Stimulated activated CD4-positive, alpha-beta T cell treated with anti-CD3 and anti-CD28 coated beads, Interleukin-15, amount 100 ng/mL, for 24 hours (primary cell): ENCODE measurements at places on chromosomes 16 and 17.

- DNase-seq = no peak
Measured at GRCh38 chr17:9331279-9332131, 244.1 kb downstream of the STX8 start.

DNA sequence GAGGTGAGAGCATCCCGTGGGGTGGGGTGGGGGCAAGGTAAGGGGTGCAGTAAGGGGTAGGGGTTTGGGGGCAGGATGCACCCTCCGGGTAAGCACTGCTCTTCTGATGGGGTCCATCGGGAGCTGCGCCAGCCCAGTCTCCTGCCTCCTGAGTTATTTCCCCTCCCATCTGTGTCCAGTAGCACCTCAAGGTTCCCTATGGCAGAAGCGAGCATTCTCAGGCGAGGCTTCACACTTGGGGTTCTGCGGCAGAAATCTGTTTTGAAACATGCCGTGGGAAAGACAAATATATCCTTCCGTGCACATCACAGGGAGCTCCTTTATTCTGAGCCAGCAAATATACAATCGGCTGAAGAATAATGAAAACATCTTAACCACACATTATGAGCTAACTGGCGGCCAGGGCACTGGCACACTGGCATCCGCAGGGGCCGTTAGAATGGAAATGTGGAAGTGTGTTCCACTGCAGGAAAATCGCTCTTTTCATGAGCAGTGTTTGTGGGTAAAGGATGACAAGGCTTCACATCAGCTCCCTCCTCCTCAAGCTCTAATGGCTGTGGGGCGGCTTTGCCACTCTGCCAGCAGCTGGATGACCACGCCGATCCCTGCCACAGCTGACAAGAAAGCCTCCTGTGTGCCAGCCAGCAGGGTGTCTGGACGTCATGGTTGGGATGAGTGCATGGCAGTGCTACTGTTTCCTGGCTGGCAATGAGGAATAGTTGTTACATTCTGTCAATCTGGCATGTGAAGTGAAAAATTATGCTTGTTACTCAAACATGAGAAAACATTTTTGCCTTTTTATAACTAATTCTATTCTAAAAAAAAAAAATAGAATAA, 20.0 kb downstream of the MTHFSD start:
- no peak for DNase-seq

DNA sequence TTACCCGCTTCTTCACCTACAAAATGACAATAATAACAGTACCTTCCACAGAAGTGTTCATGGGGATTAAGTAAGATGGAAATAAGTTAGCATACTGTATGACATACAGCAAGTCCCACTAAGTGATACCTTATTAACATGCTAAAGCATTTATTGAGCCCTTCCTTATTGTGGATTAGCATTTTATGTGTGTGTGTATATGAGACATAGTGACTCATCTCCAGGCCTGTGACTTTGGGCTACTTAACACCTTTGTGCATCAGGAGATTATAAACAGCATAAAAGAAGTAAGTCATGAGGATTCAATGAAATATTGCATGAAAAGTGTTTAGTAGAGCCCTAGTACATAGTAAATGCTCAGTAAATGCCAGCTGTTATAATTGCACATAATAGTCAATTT, 52.9 kb downstream of the CA10 start:
- DNase-seq = no peak

DNA sequence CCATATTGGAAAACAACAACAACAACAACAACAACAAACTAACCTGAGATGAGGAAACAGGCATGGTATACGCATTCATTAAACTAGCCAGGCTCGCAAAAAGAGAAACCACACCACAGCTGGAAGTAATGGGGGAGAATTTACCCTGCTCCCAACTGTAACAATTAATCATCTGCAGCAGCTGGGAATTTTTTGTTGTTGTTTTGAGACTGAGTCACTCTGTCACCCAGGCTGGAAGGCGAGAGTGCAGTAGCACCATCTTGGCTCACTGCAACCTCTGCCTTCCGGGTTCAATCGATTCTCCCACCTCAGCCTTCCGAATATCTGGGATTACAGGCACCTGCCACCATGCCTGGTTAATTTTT, 16.3 kb downstream of the PRPSAP1 start:
- no peak for DNase-seq

- no peak for DNase-seq
Measured at GRCh38 chr16:4486126-4486893, 10.1 kb downstream of the HMOX2 start.

DNA sequence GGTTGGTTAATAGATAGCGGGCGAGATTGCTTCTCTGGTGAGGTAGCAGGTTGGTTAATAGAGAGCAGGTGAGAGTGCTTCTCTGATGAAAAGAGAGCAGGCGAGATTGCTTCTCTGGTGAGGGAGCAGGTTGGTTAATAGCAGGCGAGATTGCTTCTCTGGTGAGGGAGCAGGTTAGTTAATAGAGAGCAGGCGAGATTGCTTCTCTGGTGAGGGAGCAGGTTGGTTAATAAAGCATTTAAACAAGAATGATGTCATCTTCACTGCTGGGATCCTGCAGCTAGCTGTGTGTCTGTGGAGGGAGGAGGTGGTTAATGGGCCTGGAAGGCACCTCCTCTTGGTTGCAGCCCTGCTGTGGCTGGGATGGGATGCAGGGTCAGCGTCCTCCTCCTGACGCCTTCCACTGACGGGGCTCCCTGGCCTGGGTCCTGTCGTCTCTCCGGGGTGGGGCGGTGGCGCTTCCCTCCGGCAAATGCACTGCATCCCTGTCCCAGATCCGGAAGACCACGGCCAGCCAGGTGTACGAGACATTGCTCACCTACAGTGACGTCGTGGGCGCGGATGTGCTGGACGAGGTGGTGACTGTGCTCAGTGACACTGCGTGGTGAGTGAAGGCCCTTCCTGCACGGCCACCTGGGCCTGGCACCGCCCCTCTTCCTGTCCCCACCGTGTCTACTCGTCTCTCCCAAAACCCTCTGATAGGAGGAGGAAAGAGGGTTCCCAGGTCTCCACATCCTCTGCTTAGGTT, 99.2 kb upstream of the ZNF750 start:
- no peak for DNase-seq

DNA sequence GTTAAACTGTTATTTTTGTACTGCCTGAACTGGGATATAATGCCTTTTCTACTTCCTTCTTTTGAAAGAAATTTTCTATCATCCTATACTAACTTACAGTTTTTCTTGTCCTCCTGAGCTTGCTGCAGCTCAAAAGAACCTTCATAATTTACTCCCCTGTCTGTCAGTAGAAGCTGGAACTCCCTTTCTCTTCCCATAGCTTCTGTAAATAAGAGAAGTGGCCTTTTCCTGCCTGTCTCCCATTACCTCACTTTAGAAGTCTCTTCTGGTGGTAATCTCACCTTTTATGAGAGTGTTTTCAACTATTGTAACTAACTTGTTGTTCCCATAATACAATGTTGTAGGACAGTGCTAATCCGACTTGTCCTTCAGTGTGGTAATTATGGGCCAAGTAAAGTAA, 246.7 kb upstream of the TBX2 start:
- no peak for DNase-seq

DNA sequence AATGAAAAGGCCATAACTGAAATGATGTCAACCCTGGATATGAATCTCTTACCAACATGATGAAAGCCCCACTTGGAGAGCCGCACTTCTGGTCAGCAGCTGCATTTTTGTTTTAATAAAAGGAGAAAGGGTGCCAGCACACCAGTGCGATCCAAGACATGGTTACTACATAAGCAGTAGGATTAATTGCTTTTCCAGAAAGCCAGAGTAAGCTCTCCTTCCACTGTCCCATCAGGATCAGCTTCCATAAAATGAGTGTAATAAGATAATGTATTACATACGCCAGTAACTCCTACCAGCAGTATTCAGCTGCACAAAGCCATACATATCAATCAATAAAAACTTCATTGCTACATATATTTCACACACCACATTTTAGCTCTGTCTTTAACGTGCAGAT, 26.3 kb upstream of the NACA2 start:
- no peak for DNase-seq

DNA sequence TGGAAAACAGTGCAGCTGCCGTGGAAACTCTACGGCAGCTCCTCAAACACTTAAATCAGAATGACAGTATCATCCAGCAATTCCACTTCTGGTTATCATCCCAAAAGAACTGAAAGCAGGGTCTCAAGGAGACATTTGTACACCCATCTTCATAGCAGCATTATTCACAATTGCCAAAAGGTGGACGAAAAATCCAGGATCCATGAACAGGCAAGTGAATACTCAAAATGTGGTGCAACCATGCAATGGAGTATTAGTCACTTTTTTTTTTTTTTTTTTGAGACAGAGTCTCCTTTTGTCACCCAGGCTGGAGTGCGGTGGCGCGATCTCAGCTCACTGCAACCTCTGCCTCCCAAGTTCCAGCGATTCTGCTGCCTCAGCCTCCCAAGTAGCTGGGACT, 10.6 kb upstream of the AATK start:
- no peak for DNase-seq

DNA sequence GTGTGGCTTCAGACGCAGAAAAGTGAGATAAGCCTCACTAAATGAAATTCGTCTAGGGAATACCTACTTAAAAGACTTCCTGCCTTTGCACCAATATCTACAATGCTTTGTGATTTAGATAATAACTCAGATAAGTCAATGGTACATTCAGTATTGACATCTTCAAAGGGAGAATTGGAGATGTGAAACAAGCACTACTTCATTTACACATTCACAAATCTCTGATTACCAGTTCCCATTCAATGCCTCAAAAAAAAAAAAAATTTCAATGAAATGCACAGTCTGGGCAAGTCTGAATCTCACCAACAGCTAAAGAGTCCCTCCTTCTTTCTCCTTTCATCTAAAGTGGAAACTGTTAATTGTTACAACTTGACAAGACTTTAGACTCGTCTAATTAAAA, 3.7 kb downstream of the PHF12 start:
- DNase-seq = no peak

DNA sequence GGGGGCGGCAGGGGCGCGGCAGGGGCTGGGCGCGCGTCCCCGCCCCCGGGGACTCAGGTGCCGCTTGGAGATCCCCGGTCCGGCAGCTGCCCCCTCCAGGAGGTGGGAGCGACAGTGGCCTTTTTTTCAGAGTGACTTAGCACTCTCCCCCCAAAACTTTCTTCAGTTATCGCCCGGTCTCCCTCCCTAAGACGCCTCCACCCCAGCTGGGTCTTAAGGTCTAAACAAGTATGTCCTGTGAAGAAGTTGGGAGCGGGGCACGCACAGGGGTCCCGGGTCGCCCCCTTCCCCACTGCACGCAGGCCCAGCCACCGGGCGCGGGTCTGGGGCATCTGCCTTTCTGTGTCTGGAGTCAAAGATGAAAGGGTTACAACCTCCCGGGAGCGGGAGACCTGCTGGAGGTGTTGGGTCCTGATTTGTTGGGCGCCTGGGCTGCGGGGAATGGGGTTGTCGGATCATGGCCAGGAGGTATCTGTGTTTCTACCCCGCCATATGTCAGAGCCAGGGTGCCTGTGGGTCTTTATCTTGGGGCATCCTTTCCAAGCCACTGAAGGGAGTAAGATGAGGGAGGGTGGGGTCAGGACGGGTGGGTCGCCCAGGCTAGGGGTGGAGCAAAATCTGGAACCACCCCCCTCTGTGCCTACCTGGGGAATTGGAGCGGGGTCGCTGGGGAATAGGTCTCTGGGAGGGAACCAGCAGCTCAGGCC, 757 bp downstream of the FMNL1 start:
- peak; percentile 83 for DNase-seq

GRCh38 chr17:48074322-48075081, 26.3 kb downstream of the NFE2L1 start:
- DNase-seq = peak; percentile 82

- no peak for DNase-seq
Measured at GRCh38 chr16:47977802-47978201, 178.0 kb downstream of the ABCC12 start.

GRCh38 chr17:78379131-78379491, 662 bp downstream of the PGS1 start:
- no peak for DNase-seq

GRCh38 chr17:79406316-79406715, 204.5 kb downstream of the RBFOX3 start:
- no peak for DNase-seq

DNA sequence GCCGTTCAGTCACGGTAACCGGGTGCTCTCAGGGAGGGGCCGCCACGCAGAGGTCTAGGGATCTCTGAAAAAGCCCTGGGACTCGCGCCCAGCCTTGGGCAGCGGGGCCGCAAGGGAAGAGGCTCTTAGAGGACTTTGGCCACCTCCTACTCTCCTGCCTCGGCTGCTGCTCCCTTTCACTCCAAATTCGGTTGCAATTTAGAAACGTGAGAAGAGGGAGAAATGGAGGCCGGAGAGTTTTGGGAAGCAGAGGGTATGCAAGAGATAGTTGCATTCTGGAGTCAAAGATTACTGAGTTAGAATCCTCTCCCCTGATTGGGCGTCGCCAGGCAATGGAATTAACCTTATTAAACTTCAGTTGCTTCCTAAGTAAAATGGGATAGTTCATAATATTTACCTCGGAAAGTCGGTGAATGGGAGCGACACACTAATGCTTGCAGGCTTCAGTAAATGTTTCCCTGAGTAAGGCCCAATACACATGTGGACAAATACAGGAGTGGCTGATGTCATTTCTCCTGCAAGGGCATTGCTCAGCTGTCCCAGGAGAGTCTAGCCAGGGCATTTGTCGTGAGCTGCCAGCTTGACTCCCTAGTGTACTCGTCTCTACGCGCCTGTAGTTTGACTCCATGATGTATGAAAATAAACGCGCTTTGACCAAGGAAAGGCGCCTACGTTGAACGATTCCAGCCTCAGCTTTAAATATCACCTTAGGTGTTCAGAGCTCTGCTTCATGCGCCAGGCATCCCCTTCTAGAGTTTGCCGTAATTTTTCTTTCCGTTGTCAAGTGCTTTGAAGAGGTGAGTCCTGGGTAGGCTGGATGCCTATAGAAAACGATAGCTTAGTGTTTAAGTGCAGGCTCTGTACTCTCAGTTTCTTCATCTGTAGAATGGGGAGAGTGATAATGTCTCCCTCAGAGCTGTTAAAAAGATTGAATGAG, 667 bp downstream of the OGFOD1 start:
- peak; percentile 16 for DNase-seq

DNA sequence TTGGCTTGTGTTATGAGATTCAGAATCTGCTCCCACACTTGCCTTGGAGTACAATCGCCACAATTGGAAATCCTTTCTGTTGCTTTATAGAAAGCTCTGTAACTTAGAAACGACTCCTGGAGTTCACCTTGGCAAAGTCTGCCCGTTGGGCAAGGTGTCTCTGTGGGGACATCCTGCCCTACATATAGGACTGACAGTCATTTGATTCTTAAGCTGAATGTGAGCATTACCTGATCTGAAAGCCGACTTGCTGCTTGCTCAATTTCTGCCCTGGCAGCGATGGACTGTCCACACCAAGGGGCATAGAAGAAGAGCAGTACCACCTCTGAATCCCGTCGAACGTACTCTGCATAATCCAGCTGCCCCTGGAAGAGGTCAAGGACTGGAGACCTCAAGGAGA, 6.9 kb downstream of the TXNDC11 start:
- no peak for DNase-seq
